ENCODE measurements at places on chromosomes 4 and X.

GRCh38 chr4:24489870-24490269, 94.5 kb downstream of the DHX15 start:
- DNase-seq = no peak

DNA sequence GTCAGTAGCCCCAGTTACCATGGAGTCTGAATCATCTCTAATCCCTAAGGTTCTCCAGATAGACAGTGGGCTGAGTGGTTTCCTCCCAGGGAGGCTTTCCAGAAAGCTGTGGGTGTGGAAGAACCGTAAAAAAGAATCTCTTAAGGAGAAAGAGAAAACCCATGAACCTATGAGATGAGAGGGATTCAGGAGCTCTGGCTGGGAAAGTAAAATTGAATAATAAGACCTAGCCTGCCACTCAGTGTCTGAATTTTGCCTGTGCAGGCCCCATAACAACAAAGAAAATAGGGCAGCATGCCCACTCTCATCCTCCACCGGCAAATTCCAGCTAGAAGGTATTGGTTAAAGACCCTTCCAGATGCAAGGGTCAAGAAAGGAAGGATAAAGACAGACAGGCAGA, 16.9 kb downstream of the AWAT2 start:
- no peak for DNase-seq

DNA sequence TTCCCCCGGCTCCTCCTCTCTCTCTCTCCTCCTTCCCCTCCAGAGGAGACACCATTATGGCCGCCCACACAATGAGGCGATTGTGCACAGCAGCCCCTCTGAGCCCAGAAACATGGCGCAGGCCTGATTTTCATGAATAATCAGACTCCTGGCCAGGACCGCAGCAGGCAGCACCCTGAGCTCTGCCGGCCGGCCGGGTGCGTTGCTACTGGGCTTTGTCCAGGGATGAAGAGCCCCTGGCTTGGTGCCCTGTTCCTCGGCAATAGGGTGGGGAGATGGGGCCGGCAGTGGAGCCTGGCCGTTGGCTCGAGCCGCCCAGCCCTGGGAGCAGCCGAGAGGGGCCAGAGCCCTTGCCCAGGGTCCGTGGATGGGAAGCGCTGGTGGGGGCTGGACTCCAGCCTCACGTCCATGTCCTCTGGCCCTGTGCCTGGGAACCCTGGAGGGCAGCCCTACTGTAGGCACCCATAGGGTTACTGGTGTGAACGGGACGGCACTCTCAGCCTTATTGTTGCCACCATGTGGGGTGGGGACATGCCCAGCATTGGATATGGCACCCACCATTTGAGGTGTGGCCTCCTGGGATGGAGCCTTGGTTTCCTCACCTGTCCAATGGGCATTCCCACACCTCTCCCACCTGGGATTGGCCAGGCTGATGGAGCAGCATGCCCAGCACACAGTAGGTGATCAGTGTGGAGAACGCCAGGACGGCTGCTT, 103.0 kb downstream of the SORCS2 start:
- DNase-seq = peak; percentile 91

- DNase-seq = no peak
These were observed 38.3 kb downstream of the SPCS3 start for GRCh38 chr4:176358083-176358469.

GRCh38 chr4:77349796-77350195, 192.8 kb downstream of the CCNG2 start:
- no peak for DNase-seq

GRCh38 chr4:80202741-80203553, 5.6 kb downstream of the PRDM8 start:
- DNase-seq = no peak

GRCh38 chrX:78573630-78574029, 85.5 kb downstream of the RTL3 start:
- no peak for DNase-seq

DNA sequence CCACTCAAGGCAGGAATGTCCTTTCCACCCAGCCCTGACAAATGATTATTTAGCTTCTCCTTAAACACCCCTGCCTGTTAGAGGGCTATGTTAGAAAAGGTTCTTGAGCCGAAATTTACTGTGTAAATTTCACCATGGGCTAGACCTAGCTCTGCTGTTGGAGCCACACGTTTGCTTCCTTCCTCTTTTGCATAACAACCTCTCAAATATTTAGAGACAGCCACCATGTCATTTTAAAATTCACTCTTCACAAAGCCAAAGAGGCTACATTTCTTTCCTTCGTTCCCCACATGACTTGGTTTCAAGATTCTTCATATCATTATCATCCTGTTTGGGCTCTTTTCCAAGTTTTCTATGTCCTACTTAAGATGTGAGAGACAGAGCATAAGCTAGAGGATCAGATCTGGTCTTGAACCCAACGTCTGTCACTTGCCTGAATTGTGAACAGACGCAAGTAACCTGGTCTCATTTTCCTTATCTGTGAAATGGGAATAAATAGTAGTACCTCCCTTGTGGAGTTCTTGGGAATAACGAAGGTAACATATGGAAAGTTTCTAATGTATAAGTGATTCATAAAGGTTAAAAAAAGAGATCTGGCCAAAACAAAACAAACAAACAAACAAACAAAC, 6.7 kb downstream of the DOCK11 start:
- DNase-seq = no peak

DNA sequence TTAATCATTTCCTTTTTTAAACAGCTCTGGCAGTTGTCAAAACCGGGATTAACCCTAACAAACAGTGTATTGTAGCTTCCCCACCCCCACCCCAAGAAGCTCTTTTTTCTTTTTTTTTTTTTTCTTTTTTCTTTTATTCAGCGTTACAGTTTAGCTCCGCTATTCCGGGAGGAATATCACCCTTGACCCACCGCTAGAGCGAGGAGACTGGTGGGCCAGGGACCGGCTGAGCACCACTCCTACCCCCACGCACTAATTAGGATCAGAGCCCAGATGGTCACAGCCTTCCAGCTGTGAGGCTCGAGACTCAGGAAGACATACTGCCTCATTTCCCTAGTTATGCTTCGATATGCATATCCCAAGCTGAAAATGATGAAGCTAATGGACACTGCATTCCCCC, 2.0 kb downstream of the PARM1 start:
- no peak for DNase-seq

DNA sequence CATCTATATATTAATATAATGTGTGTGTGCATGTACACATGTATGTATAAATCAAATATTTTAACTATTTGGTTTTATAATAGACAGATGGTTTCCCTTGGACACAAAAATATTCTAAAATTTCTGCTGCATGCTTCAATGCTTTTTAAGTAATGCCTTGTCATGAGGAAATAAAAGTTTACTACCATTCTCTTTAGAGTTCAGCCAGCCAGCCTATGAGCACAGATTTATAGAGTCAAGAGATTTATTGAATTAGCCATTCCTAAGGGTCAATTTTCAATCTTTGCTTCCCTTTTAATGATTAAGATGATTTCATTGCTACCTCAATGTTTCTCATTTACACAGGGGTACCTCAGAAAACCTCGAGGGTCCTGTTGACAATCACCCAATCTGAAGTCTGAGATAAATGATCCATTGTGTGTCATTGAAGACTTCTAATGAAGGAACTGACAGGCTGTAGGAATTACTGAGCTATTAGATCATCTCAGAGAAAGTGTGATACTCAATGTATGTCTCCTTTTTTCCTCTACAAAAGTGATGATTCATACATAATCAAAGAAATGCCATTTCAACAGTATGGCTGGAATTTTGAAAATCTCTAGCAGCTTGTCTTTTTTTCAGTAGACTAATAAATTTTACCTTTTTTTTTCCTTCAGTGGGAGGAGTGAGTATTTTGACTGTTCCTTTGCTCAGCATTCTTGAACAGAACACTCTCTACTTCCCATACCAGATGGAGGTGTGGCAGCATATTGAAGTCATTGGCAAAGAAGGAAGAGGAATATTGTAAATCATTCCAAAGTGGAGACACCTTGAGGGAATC, 222.6 kb upstream of the PCDH18 start:
- no peak for DNase-seq

GRCh38 chrX:78619834-78620233, 39.3 kb downstream of the RTL3 start:
- no peak for DNase-seq

- no peak for DNase-seq
These were observed 6.3 kb upstream of the PPP2R2C start for GRCh38 chr4:6478546-6479220.

- DNase-seq = no peak
These were observed 1.2 kb upstream of the CDK16 start for GRCh38 chrX:47217121-47217851.

GRCh38 chr4:119626420-119626819, 2.2 kb downstream of the PDE5A start:
- DNase-seq = no peak

GRCh38 chr4:55409468-55410171, 13.9 kb downstream of the TMEM165 start:
- no peak for DNase-seq

DNA sequence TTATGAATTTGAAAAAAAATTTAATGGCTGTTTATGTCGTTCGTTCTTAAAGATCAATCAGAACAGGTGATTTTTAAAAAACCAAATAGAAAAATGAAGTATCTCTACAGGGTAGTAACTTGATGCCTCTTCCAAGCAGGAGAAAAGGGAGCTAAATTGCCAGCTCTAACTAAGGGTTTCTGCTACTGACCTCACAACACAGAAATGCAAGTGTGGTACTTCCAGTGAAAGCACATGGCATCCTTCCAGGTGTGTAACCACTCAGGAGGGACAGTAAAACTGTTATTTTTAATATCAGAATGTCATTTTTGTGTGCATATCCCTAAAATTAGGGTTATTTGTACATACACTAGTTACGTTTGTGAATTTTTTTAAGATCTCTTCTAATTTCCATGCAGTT, 116.8 kb upstream of the ZCCHC13 start:
- DNase-seq = no peak

GRCh38 chrX:17537723-17538243, 162.8 kb downstream of the NHS start:
- no peak for DNase-seq

- no peak for DNase-seq
These were observed 24.0 kb upstream of the ANXA3 start for GRCh38 chr4:78527555-78527954.

DNA sequence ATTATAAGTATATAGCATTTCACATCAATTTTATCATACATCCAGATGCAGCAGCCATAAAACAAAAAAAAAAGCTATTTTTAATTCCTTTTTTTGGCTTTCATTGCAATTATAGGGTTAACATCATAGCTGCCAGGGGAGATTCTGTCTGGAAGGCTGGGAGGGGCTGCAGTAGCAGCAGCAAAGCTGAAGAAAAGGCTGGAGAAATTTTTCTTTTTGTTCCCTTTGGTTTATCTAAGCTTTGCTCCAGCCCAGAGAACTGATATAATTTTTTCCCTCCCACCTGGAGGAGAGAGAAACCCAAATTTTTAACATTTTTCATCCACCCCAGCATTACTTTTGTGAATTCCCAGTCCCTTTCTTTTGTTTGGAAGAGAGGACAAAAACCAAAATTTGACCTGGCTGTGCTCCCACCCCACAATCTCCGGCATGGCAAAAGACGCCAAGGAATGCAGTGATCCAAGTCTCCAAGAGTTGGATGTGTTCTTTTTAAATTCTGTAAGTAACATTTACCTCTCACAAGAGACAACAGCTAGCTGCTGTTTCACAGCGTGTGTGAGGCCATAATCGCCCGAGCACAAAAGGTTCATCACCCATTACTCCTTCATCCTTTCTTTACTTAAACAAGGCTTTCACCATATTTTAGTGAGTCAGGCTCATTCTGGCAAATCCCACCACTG, 25.1 kb upstream of the FAM156A start:
- no peak for DNase-seq

- no peak for DNase-seq
These were observed 91.9 kb downstream of the WDFY3 start for GRCh38 chr4:84874619-84875018.

GRCh38 chr4:128596853-128597252, 212.6 kb upstream of the JADE1 start:
- no peak for DNase-seq

DNA sequence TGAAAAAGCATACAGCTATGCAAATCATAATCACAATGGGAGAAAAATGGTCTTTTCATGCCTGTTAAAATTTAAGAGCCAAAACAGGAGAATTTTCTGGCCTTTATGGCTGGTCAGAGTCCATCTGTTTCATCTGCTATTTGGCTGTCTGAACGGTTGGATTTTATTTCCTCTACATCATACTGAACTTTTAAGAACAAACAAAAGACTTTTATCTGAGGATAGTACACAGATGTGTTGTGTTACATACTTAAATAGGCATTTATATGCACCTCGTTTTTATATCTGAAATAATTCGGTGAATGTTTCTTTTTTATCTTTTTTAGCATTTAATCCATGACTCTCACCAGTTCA, 18.0 kb upstream of the WWC2 start:
- DNase-seq = no peak

GRCh38 chrX:15465896-15466651, 27.1 kb downstream of the PIR start:
- no peak for DNase-seq

GRCh38 chrX:9913146-9913433, 54.1 kb upstream of the CLDN34 start:
- DNase-seq = no peak

DNA sequence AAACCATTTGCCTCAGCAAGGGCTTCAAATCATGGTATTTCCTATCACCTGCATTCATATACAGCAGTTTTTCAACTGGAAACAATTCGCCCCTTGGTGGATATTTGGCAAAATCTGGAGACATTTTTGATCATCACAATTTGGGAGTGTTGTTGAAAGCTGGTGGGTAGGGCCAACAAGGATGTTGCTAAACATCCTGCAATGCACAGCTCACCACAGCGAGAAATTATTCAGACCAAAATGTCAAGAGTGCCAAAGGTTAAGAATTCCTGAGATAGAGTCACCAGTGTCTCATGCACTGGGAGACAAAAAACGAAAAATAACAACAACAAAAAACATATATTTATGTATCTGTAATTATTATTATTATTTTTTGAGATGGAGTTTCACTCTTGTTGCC, 435.2 kb upstream of the CTSO start:
- DNase-seq = no peak

DNA sequence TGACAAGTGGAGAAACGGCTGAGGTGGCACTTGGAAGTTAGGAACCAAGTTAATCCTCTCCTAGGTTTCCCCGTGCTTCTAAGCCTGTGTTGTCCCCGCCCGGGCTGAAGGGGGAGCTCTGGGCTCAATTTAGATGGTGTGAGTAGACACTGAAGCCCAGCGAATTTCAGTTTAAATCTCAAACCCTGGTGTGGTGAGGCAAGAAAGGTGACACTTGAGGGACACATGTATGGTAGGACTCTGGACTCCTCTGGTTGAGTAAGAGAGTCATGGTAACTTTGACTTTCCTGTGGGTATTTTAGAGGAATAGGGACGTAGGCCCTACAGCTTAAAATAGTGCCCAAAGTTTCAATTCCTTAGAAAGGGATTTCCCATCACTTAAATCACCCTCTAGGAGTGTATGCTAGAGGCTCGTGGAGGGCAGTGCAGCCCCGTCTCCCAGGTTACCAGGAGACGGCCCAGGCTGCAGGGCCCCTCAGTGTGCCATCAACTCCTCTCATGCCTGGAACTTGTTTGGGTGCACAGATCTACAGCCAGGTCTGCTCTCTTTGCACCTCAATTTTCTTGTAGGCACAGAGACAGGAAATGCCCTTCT, 24.0 kb downstream of the HAND2 start:
- peak; percentile 38 for DNase-seq
